Esophagus squamous epithelium (tissue), 5 donors: ENCODE measurements at places on chromosomes 2 and 18.

DNA sequence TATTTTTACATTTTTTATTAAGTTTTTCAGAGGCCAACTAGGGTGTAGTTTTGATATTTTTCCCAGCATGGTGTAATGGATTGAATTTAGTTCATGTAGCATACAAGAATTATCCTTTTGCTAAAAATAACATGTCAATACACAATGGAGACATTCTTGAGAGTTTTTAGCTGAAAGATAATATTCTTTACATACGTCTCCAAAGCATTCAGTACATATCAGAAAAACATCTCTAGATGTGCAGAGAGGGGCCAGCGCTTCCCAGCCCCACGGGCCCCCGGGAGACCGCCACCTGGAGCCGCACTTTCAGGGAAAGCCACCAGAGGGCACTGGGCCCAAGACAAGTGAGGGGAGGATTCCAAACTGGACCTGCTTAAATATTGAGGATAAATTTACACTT is 499.4 kb downstream of the GALR1 start:
- DNase-seq, result no peak

DNA sequence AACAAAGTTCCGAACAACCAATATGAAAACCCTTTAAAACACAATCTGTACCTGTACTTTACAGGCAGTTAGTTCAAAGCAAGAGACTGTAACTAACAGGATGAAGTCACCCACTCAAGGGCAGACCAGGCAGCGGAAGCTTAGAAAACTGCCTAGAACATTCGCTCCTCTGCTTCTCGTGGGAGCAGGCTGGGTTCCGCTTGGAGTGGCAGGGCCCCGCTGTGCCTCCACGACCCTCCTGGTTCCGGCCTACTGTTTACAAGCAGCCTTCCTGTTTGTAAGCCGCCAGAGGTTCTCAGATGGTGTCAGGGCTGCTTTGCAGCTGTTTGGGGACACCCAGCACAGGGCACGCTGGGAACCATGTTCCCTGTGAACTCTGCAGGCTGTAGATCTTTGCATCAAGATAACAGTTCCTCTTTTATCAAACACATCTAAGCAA is 31.3 kb downstream of the CIB4 start:
- DNase-seq, result no peak

GRCh38 chr2:38937548-38937947 is 47.9 kb downstream of the ARHGEF33 start:
- no peak for DNase-seq

DNA sequence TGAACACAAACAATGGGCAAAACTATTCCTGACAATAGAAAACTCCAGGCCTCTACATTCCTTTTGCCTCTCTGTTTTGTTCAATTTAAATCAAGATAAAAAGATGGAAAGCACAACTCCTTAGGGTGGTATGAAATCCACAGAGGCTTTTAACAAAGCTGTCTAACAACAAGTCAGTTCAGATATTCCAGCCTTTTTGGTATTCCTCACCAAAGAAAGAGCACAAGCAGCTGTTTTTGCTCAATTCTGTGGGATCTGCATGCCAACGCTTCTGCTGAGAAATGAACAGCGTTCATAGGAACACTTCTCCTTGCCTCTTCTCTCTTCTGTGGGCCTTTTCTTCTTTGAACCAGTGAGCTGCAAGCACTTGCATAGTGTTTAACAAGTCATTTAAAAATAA is 411.6 kb upstream of the TCF4 start:
- DNase-seq, result no peak

- no peak for DNase-seq
These were observed 28.4 kb downstream of the SIX3 start for GRCh38 chr2:44969936-44970335.

- no peak for DNase-seq
These were observed 59.0 kb upstream of the UPP2 start for GRCh38 chr2:158042666-158043065.

- no peak for DNase-seq
These were observed 268.2 kb upstream of the SESTD1 start for GRCh38 chr2:179532863-179533278.

GRCh38 chr2:18907508-18907907 is 318.1 kb upstream of the NT5C1B start:
- DNase-seq, result no peak

DNA sequence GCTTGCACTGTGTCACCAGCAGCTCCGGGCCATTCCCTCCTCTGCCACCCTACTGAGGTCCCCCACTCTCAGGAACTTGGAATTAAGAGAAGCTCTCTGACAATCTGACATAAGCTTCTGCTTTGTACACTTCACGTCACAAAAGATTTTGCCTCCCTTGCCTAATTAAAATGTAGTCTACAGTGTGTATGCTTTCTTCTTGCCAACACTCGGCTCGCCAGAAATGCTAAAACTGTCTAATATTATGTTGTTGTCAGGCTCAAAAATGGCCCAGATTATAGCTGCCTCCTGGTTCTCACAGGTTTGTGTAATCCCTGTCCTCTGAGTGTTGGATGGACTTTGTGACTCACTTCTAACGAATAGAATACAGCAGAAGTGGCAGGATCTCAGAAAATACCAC is 474.7 kb downstream of the MBD2 start:
- no peak for DNase-seq

GRCh38 chr2:38806733-38807059 is 28.7 kb downstream of the GEMIN6 start:
- no peak for DNase-seq

DNA sequence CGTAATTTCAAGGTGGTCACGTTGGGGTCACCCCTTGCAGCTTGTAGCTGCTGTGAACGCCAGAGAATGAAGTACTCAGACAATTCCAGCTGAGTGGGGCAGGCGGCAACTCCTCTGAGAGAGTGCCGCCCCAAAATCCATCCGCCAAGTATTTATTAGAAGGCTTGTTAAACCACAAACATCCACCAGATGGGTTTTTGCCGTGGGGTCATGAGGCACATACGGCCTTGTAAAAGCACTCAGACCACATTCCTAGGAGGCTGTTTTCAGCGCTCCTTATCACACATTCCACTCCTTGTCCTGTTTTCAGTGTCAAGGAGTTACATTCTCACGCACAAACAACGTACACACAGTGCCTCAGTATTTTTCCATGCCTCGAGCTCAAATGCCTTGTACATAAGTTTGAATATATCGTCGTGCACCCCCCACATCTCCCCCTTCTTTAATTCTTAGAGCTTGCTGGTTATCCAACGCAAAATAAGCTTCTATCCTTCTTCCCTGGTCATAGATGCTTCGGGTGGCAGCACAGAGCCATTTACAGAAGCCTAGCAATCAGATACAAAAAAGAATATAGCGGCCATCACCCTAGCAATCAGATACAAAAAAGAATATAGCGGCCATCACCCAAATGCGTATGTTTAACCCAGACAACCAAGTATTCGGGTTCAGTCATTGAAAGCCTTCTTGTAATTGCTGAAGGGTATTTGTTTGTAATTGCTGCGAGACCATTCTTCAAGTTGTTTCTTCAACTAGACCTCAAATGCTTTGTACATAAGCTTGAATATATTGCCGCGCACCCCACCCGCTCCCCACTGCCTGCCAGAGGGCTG is 7.3 kb downstream of the ALPP start:
- DNase-seq, result no peak

GRCh38 chr2:72048881-72049477 is 98.7 kb downstream of the CYP26B1 start:
- DNase-seq, result no peak

DNA sequence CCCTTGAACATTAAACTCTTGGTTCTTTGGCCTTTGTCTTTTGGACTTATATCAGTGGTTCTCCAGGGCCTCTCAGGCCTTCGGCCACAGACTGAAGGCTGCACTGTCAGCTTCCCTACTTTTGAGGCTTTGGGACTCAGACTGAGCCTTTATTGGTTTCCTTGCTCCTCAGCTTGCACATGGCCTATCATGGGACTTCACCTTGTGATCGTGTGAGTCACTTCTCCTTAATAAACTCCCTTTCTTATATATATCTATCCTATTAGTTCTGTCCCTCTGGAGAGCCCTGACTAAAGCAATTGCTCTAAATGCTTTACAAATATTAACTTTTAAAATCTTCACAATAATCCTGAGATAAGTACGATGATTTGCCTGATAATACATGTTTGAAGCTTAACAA is 353.6 kb upstream of the TRIB2 start:
- DNase-seq, result no peak

DNA sequence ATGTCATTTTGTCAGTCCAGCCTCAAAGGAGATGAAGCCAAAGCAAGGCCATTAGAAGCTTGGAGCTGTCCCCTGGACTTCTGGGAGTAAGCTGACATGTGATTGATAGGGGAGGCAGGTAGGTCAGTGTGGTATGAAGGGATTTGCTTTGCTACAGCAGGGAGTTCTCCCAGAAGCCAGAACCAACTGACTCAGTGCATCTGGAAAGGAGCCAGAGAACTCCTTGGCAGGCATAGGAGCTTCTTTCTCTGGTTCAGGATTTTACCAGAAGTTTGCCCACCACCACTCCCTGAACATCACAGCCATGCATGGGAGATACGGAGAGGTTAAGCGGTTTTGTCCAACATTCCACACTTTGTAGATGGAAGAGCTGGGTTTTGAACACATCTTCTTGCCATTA is 24.5 kb upstream of the KCNE4 start:
- DNase-seq, result no peak

DNA sequence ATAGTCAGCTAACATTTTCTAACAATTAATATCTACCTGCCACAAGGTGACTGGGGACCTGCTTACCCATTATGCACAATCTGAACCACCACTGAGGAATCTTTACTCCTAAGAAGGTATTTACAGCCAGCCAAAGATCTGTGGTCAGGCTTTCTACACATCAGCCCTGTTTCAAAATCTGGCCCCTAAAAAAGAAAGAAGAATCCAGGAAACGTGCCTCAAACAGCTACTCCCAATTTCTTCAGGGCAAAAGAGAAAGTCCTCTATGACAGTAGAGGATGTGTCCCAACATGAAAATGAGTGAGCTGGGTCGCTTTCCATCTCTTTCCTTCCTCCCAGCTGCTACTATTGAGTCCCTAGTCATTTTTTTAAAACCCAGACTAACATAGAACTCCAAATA is 79.5 kb downstream of the EPB41L3 start:
- DNase-seq, result no peak

DNA sequence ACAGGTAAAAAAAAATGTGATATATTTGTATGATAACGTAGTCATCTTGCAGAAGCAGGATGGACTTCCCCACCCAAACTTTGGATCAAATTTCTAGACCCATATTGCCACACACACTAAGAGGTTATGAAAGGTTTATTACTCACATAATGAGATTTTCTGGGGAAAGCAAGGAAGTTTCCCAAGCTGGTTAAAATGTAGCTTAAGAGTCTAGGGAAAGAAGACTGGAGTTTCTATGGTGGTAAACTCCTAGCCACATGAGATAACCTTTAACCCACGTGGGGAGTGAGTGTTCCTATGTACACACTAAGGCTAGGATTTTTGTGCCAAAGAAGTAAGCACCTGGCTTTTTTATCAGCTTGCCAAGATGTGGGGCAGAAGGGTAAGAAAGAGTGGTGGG is 335.7 kb upstream of the UBE2E3 start:
- DNase-seq, result no peak

- DNase-seq, result no peak
These were observed 37.9 kb downstream of the GALNT1 start for GRCh38 chr18:35619464-35619863.

DNA sequence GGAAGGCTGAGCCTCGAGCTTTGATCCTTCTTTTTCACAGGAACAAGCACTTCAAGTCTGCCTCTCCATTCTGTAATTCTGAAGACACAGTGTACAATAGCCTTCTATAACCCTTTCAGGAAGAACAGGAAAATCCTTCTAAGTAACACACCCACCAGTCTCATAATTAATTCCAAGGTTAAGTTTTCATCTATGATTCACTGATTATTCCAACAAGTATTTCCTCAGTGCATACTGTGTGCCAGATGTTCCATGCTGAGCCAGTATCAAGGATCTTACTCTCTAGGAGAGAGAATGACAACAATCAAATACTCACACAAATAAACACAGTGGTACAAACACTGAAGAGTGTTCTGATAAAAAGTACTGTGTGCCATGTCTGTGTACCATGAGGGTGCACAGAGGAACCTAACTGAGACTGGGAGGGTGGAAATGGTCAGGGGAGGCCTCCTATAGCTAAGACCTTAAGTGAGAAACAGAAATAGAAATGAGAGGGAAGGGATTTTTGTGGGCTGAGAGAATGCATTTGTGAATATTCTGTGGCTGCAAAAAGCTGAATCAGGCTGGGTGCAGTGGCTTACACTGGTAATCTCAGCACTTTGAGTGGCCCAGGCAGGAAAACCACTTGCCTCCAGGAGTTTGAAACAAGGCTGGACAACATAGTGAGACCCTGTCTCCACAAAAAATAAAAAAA is 7.3 kb upstream of the MTLN start:
- no peak for DNase-seq

DNA sequence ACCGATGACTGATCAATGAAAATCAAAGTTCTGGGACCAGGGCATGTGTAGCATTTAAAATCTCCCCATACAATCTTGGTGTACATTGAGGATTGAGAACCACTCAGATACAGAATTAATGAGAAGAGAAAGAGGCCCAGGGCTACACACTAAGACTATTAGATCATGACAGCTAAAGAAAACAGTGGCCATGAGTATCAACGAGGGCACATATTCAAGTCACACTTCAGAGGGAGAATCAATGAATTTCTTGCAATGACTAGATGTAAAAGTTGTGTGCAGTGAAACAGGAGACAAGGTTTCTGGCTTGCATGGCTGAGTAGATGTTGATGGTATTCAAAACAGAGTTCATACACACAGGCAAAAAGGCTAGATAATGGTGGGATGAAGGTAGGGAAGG is 29.1 kb downstream of the METTL8 start:
- no peak for DNase-seq

DNA sequence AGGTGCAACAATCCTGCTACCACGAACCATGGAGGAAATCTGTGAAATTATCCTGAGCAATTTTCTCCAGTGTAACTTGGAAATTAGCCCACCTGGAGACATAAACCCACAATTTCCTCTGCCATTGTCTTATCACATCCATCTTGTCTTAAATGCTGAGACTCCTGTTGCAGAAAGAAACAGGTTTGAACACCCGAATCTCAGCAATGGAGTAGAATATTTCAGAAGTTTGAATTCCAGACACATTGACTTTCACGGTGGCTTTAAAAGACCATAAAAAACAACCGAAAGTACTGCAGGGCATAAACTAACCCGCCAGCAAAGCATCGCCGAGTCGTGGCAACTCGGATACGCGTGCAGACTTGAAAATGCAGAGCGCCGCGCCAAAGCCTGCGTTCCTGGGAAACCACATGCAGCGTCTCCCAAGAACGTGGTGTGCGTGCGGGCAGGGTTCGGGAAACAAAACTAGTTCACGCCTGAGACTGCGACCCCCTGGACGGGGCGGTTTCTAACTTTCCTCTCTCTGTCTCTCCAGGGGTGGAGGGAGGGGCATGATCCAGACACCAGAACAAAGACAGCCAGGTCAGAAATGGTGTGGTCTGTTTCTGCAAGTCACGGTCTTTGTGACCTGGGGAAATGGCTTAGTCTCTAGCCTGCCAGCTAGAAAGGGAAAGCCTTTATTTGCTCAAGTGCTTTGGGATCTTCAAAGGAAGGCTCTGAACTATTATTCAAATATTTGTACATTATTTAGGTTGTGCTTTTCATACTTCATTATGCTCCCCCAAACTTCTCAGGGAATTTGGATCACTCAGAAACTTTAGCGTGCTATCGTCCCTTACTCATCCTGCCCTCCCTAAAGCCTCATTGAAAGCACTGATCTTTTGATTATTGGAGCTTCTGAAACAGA is 26.9 kb upstream of the KCTD1 start:
- no peak for DNase-seq

GRCh38 chr2:218717262-218717661 is 6.6 kb downstream of the TTLL4 start:
- DNase-seq, result no peak

GRCh38 chr2:151200277-151200676 is 61.4 kb downstream of the RBM43 start:
- no peak for DNase-seq
